Activated naive CD4-positive, alpha-beta T cell treated with anti-CD3 and anti-CD28 coated beads, Interleukin-2, amount 50 U/mL, for 16 hours (primary cell): ENCODE measurements at places on chromosomes 6 and 20.

DNA sequence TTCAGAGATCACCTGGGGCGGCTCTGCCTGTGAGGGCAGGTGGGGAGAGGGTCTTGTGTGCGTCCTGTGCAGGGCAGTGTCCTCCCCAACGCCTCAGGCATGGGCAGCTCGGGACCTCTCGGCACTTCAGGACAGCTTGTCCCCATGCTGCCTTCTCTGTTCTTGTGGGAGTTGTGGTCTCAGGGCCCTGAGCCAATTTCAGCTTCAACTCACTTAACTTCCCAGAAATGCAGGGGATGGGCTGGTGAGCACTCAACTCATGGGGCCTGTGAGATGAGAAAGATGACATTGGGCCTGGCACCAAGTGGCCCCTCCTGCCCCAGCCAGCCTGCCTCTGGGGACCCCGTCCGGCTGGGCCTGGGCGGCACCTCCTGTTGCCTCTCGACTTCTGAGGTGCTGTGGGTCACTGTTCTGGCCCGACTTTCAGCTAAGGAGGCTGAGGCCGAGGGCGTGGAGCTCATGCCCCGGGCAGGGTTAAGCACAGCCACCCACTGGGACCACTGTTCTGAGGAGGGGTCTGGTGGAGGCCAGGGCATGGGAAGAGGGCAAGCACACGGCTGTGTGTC lies 6.7 kb downstream of the RGS19 start:
- DNase-seq = no peak

- no peak for DNase-seq
These were observed 3.8 kb upstream of the NCOA5 start for GRCh38 chr20:46093531-46093930.

DNA sequence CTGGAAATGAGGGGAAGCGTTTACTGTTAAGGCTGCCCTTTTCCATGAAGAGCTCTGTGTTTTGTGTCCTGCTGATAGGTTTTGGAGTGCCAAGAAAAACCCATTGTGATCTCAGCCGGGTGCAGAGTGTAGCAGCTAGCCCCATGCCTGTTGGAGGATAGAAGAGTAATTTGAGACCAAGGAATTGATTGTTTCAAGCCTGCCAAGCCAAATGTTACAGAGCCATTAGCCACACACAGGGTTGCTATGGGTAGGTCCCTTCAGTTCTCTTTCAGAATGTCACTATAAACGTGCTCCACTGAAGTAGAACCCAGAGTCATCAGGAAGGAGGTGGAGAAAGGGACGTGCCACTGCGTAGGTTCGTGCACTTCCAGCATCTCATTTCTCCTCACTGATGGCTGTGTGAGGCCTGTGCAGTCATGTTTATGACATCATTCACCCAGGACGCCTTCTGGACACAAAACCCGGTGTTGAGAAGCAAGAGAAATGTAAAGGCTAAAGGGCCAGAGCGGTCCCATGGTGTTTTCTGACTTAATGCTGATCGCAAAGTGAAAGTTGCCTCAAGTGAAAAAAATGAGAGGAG lies 6.6 kb downstream of the GMPR start:
- no peak for DNase-seq

DNA sequence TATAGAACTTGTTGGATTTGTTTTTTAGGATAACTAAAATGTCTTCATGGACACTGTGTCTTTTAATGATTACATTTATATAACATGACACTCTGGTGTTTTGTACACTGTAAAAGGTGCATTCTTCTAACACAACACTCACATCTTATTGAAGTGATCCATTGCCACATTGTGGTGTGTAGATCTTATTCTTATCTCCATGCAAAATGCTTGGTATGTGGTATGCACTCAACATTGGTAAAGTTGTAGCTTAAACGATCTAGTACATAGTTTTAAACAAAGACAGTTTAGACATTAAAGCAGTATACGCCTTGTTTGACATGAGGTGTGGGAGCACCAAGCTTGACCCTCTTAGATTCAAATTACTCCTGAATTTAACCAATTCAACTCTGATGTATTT lies 84.7 kb downstream of the SASH1 start:
- no peak for DNase-seq

- DNase-seq = no peak
These were observed 190.0 kb downstream of the PLCB4 start for GRCh38 chr20:9258901-9259300.

- no peak for DNase-seq
These were observed 8.0 kb downstream of the SLC18B1 start for GRCh38 chr6:132790450-132790849.

GRCh38 chr6:76701610-76702009 lies 629.1 kb upstream of the IMPG1 start:
- no peak for DNase-seq

DNA sequence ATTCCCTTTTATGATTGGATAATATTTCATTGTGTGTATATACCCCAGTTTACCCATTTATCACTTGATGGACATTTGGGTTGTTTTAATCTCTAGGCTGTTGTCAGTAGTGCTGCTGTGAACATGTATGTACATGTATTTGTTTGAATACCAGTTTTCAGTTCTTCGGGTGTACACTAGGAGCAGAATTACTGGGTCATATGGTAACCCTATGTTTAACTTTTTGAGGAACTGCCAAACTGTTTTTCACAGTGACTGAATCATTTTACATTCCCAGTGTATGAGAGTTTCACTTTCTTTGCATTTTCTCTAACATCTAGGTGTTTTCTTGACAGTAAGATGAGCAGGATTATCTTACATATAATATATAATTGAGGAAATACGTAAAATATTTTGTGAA lies 44.7 kb upstream of the ADIG start:
- DNase-seq = no peak

GRCh38 chr6:163170294-163170883 lies 244.1 kb upstream of the QKI start:
- no peak for DNase-seq

DNA sequence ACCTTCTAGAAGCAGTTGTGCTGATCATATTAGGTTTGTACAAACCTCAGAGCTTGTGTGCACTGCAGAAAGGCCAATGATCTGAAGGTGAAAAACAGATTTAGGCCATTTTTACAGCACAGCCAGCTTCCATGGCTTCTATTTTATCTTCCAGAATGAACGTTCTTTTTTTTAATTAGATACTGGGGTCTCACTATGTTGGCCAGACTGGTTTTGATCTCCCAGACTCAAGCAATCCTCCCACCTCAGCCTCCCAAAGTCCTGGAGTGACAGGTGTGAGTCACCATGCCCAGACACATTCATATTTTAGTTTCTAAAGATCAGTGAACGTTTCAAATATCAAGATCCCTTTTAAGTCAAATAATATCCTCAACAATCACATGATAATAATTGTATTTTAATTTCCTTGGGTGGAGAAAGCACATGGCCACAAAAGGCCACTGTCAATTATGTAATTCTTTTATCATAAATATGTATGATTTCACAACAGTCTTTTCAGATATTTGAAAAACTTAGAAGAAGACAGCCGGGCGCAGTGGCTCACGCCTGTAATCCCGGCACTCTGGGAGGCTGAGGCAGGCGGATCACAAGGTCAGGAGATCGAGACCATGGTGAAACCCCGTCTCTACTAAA lies 326.7 kb upstream of the JARID2 start:
- no peak for DNase-seq

- DNase-seq = no peak
These were observed 90.1 kb downstream of the DNAH8 start for GRCh38 chr6:38805127-38805655.

- DNase-seq = no peak
These were observed 130.5 kb downstream of the CEBPB start for GRCh38 chr20:50320901-50321796.

DNA sequence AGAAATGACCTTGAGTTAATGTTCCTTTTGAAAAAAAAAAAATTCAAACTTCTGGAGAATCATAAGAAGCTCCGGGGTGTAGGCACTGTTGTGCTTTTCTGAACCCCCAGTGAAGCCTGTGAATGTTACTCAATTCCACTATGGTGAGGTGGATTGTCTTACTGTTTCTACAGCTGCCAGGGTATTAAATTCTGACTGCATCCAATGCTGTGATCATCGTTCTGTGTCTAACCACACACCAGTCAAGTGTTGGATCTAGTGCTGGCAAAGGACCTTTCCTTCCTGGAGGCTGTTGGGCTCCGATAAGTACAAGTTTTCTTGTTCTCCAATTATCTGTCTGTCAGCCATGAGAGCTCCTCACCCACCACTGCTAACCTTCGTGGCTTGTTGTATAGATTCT lies 162.0 kb upstream of the EPHA7 start:
- no peak for DNase-seq

DNA sequence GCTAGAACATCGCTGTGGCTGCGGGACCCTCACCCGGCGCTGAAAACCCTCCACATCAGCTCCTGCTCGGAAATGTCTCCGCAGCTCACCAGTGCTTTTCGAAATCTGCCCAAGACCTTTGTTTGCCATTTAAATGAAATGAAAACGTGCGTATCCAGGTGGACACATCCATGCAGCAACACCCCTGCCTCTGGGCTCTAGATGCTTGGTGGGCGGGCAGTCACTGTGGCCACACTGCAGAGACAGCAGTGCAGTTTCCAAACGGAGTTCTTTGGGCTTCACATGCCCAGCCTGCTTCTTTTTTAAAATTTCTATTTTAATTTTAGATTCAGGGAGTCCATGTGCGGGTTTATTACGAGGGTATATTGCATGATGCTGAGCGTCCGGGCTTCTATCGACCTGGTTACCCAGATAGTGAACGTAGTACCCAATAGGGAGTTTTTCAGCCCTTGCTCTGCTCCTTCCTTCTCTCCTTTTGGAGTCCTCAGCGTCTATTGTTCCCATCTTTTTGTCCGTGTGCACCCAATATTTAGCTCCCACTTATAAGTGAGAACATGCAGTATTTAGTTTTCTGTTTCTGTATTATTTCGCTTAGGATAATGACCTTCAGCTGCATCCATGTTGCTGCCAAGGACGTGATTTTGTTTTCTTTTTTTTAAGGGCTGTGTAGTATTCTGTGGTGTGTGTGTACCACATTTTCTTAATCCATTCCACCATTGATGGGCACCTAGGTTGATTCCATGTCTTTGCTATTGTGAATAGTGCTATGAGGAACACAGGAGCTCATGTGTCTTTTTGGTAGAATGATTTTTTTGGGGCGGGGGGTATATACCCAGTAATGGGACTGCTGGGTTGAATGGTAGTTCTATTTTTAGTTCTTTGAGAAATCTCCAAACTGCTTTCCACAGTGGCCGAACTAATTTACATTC lies 4.8 kb upstream of the TUBB2B start:
- no peak for DNase-seq

DNA sequence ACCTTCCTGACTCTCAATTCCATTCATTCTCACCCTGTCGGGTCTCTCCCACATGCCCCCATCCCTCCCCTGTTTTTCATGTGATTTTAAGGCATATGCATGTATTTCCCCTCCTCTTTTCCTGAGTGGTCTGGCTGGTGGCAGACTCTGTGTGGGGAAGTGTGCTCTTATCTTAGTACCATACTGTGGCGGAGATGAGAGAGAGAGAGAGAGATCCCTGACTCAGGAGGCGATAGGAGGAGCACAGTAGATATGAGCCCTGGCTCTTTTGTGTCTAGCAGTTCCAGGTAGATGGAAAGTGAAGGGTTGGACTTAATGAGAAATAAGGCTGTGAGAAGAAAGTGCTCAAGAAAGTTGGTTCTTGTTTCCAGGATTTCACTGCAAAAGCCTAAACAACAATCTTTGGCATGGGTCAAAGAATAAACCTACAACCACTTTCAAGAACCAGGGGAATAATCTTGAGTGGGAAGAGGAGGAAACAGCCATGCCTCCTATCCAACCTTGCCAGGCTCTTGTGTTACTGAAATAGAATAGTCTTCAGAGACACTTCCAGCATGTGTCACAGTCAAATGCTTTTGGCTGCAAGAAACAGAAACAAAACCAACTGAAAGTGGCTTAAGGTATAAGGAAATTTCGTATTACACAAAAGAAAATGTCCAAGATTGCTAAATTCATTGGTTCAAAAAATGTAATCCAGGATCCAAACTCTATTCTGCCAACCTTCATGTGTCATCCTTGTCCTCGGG lies 123.8 kb upstream of the MYLIP start:
- DNase-seq = no peak

DNA sequence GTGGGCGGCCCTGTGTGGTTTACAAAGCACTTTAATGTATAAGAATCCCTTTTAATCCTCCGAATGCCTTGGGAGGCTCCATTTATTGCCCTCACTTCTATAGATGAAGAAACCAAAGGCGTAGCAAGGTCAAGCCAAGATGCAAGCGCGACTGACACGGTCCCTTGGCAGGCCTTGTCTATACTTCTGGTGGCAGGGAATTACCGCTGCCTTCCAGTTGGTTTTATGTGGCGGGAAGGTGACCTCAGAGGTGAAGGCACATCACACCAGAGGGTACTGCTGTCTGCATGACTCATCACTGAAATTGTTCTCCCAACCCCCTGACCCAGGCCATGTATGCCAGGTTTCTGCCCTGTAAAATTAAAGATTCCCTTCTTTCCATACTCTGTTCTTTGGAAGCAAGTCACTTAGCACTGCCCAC lies 36.1 kb upstream of the NAA20 start:
- DNase-seq = no peak

DNA sequence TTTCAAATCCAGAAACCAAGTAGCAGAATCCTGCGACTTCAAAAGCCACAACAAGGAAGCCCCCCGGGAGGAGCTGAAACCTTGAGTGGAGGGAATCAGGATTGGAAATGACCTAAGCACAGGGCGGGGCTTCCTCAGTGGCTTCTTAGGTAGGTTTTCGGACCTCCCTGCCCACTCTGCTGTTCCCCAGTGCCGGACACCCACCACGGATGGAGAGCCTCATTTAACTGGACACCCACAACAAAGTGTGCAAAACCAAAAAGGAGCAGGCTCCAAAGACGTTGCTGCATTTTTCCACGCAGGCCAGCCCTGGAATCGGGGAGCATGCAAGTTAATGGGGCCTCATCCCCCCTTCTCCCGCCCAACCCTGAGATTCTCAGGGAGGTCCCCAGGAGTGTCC lies 144.4 kb downstream of the NFATC2 start:
- DNase-seq = no peak

GRCh38 chr20:32064667-32065066 lies 12.6 kb downstream of the HCK start:
- DNase-seq = no peak

- DNase-seq = no peak
These were observed 173.6 kb downstream of the MTFR2 start for GRCh38 chr6:136076496-136076895.

- no peak for DNase-seq
These were observed 67.2 kb upstream of the TBC1D7 start for GRCh38 chr6:13395272-13396237.

DNA sequence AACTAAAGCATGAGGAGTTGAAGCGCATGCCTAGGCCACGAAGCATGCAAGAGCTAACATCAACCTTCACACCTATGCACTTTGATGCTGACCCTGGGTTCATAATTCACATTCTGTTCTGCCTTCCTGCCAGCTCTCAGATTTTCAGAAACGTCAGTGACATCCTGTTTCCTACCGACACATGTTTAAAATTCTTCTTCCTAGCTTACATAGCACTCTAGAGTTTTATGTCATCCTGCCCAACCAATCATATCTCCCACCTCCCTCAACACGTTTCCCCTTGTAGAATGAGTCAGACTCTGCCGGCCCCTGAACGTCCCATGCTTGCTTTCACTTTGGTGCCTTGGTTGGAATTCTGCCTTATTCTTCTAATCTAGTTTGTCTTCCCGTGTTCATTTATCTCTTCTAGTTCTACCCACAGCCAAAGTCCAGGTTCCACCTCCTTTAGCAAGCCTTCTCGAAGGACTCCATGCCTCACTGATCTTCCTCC lies 97.2 kb upstream of the MAP7 start:
- DNase-seq = peak; percentile 29
